ENCODE measurements at places on chromosomes 7 and 10.

DNA sequence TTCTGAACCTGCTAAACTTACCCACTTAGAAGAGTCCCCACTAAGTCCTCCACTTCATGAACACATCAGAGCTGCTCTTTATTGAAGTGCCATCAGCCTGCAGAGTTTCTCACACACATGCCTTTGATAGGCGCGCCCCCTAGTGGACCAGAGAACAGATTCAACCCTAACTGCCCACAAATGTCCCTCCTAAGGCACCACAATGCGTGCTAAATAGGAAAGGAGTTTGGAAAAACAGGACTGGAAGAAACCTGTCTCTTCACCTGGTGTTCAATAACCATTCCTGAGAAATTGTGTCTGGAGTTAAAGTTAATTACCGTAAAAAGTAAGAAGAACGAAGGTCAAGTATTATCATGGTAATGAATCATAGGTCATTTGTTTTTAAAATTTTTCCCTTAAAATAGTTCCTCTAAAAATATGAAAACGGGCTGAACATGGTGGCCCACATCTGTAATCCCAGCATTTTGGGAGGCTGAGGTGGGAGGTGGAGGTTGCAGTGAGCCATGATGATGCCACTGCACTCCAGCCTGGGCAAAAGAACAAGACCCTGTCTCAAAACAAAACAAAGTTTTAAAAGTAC is 249.7 kb downstream of the ELMO1 start:
- DNase-seq = no peak

GRCh38 chr7:120862987-120863590 is 5.1 kb upstream of the TSPAN12 start:
- DNase-seq = no peak

- DNase-seq = no peak
Measured at GRCh38 chr7:75662579-75663301, 76.0 kb downstream of the HIP1 start.

GRCh38 chr10:98272245-98272644 is 4.3 kb upstream of the LOXL4 start:
- DNase-seq = no peak

DNA sequence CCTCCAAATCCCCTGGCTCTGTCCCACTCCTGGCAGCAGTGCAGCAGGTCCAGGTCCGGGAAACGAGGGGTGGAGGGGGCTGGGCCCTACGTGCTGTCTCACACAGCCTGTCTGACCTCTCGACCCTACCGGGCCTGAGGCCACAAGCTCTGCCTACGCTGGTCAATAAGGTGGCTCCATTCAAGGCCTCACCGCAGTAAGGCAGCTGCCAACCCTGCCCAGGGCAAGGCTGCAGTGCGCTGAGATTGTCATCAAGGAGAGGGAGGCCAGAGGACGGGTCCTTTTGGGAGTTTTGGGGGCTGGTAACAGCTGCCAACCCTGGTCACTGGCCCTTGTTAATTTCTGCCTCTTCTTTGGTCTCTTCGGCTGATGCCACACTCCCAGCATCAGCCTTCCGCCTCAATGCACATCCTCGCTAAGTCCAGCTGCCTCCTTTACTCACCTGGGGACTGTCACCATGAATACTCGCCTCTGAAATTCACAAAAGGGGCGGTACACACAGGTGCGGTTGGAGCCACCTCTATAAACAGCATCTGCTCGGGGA is 3.5 kb downstream of the EPO start:
- DNase-seq = no peak

- DNase-seq = no peak
Measured at GRCh38 chr7:94357076-94357475, 37.6 kb upstream of the COL1A2 start.

DNA sequence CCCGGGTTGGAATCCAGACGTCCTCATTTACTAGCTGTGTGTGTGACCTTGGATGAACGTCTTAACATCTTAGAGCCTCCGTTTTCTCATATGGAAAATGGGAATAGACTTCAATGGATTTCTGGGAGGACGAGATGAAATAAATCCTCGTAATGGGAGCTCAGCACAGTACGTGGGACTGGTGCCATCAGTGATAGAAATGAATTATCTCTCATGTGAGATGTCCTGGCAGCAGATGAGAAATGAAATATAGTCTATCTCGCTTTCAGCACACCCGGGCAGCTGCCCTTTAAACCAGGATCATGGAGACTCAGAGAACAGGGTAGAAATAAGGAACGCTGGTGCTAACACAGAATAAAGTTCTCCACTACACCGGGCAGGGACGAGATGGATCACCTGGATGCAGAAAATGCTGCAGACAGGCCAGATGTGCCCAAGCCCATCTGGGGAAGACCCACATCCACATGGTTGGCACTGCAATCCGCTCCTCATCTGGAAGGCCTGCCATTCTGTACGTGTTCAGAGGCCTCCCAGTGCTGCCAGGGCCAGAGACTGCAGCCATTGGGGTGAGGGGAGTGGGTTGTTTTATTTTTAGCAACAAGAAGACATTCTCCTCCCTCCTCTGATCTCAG is 11.1 kb upstream of the EMX2 start:
- DNase-seq = no peak

DNA sequence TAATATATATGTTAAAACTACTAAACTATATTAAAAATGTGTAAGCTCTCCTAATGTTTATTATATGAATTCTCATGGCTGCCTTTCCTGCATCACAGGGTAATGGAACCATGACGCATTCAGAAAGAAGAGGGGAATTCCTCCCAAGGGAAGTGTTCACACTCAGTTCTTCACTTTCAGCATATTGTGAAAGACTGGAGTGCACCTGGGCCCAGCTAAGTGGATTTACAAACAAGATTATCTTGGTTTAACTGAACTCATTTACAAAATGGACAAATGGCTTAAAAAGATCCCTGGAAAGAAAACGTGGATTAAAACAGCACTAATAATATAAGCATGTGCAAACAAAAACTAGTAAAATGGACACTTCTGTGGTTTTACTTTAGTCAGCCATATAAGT is 149.8 kb downstream of the DOCK4 start:
- no peak for DNase-seq

DNA sequence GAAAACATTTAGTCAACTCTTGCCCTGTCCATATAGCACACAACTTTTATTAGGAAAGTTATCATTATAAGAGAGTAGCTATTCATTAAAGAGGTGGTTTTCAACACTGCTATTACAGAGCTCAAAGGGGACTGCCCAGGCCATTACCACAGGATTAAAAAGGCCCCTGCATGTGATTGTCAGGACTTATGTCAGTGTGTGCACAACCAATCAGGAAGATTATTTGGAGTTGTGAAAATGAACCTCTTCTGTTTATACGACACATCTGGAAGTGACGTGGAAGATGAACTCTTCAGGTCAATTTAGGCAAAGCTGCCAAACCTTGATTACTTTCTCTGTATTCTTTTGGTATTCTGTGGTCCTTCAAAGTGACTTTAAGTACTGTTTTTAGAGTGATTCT is 14.7 kb downstream of the CCNY start:
- no peak for DNase-seq

DNA sequence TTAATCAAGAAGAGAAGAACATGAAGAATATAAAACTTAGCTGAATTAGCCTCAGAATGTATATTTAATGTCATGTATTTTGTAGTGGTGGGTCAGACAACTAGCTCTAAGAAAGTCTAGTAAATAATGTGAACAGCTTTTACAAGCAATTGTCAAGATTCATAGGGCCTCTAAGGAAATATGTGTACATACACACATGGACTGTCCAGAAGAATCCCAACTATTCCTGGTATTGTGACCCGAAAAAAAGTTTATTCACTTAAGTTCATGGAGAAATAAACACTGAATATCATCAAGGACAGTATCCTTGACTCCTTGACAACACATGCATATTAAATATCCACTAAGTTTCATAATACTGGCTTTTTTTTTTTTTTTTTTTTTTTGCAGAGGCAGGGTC is 11.4 kb upstream of the TWIST1 start:
- no peak for DNase-seq

GRCh38 chr10:15120523-15120922 is 23.4 kb downstream of the RPP38 start:
- no peak for DNase-seq

DNA sequence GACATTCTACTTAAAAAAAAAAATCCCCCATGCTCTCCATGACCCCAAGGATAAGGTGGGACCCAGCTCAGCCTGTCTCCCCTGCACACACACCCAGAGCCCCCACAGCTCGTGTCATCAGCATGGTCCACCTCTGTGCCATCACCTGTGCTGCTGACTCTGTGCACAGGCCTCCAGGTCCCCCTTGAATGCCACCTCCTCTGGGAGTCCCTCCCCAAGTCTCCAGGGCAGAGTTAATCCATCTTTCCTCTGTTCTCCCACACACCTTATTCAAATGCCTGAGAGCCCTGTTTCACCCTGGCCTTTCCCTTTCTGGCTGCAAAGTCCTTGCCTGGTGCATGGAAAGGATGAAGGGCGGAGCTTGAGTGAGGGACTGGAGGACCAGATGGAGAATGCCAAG is 194.1 kb upstream of the LYZL2 start:
- no peak for DNase-seq

DNA sequence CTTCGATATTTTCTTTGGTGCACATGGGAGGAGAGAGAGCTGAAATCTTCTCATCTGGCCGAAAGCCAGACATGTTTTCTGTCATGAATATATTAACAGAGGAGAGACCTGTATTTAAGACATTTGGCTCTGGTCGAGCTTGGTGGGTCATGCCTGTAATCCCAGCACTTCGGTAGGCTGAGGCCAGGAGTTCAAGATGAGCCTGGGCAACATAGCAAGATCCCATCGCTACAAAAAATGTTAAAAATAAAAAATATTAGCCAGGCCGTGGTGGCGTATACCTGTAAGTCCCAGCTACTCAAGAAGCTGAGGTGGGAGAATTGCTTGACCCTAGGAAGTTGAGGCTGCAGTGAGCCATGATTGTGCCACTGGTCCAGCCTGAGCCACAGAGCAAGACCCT is 21.9 kb upstream of the GATA3 start:
- DNase-seq = no peak

GRCh38 chr10:69061305-69062161 is 26.4 kb upstream of the SRGN start:
- no peak for DNase-seq

DNA sequence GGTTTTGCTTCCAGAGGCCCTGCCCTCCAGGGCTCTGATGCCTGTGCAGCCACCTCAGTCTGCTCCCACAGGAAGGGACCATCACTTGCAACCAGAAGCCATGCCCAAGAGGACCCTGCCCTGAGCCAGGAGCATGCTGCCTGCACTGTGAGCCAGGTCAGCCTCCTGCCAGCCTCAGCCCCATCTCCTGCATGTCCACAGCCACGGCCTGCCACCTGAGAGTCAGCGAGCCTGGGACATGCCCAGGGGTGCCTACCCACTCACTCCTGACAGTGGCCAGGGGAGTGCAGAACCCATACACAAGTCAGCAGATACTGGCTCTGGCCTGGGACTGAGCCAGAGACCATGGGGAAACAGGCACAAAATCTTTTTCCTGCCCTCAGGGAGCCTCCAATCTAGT is 6.6 kb upstream of the KCP start:
- no peak for DNase-seq

DNA sequence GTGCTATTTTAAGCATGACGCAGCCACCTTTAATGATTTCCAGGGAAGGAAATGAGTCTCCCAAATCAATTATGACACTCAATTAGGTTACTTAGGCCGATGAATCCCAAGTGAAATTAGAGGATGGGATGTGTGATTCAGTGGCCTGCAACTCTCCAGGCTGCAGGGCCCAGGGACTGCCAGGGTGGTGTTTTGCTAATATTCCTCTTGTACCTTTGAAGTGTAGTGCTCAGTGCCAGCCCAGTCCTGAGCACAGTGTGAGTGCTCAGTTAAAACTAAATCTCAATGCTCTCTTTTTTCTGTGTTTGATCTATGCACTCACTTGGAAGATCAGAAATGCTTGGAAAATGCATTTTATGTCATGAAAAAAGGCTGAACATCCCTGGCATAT is 51.6 kb downstream of the SEM1 start:
- no peak for DNase-seq
